RWPE2 (cell line): ENCODE measurements at places on chromosomes 3 and 15.

DNA sequence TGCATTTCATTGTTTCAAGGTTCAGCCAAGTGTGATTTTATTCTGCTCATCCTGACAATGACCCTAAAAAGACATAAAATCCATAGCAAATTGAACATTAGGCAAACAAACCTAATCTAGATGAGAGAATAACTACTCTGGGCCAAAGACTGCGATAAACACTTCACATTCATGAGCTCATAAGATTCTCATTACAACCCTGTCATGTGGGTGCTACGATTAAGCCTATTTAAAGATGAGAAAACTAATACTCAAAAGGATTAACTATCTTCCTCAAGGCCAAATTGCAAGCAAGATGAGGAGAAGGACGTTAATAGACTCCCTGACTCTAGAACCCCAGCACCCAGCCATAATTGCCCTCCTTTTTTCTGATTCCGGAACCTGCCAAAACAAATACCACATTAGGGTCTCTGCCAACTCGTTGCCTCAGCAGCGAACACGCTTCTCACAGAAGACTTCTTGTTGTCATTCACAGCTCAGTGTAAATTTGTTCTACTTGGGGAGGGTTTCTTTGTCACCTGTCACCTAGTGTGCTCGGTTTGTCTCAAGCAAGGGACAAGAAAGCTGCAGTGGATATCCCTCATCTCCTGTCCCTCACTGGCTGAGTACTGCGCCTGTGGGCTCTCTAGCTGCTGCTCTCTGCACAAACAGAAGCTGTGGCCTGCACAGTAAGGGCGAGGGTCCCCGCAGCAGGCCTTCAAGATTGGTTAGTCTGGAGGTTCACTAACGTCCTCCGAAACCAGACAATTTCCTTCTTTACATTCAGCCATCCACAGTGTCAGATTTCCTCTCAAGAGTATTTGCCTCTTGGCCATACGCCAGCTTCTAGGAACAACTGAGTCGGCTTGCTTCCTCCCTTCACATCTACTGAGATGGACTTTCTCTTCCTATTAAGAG lies 200.0 kb upstream of the UBE2E2 start:
- DNase-seq, result no peak

- DNase-seq, result no peak
Observed at GRCh38 chr15:95698230-95698629, 632.3 kb upstream of the NR2F2 start.

GRCh38 chr3:195263925-195264600 lies 6.9 kb downstream of the XXYLT1 start:
- no peak for DNase-seq

- no peak for DNase-seq
Observed at GRCh38 chr15:88012233-88012632, 244.3 kb downstream of the NTRK3 start.

- DNase-seq, result no peak
Observed at GRCh38 chr3:8503461-8503860, 1.8 kb downstream of the LMCD1 start.

GRCh38 chr3:63151897-63152296 lies 126.2 kb upstream of the SYNPR start:
- DNase-seq, result no peak

DNA sequence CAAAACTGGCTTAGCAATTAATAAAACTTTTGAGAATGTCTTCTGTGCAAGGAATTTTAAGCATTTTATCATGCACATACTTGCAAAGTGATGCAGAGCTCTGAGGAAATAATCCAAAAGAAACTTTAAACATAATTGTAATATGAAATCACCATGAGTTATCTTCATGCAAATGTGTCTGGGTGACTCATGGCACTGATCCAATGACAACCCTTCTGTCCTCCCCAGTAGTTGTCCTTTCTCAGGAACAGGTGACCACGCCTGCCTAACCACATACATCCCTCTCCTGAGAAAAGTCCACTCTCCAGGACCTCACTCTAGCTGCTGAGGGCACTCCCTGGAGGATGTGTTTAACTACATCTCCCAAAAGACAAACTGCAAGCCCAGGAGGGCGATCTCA lies 530.6 kb upstream of the IL12A start:
- DNase-seq, result peak; percentile 89

DNA sequence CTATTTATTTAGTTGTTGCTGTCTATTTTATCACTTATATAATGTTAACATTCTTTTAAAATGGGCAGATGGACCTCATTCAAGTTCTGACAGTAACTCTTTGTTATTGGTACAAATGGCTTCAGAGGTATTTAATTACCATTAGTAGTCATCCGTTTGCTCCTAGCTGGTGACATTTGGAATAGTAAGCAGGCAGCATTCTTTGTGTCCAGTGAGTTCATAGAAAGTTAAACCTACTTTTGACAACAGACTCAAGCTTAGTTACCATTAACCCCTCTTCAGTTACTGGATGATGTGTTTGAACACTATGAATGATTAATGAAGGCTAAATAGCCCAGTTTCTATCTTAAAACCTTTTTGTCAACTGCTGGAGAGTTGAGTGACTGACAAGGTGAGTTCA lies 500.7 kb upstream of the ATP11B start:
- DNase-seq, result no peak

GRCh38 chr3:178500631-178501030 lies 35.6 kb upstream of the KCNMB2 start:
- no peak for DNase-seq

DNA sequence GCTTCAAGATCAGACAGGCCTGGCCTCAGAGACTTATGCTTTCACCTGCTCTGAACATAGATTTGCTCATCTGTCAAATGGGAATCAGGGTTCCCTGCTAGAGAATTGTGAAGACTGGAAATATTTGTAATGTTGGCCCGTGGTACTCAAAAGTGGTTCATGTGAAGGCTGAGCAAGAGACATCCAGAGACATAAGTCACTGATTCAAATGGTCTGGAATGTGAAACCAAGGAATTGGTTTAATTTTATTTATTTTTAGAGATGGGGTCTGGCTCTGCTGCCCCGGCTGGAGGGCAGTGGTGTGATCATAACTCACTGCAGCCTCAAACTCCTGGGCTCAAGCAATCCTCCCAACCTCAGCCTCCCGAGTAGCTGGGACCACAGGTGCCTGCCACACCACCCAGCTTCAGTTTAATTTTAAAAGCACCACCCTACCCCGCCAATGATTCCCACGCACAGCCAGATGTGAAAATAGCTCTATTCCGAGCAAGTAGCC lies 60.1 kb downstream of the DAPK2 start:
- DNase-seq, result no peak

- no peak for DNase-seq
Observed at GRCh38 chr3:112042842-112043280, 8.3 kb downstream of the TMPRSS7 start.

DNA sequence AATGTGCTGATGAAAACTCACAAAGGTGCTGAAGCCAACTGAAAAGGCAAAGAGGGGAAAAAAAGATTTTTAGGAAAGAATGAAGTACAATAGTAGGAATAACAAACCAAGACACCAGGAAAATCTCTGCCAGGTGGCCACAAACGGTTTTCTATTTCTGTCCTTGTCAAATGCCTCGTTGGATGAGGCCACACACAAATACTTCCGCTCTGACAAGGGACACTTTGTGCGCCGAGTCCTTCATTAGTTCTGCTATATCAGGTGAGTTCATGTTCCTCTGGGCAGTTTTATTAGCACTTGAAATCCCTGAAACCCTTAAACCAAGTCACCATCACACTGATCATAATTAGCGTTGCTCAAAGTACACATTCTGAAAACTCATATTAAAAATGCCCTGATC lies 373.1 kb downstream of the VPS13C start:
- DNase-seq, result no peak

DNA sequence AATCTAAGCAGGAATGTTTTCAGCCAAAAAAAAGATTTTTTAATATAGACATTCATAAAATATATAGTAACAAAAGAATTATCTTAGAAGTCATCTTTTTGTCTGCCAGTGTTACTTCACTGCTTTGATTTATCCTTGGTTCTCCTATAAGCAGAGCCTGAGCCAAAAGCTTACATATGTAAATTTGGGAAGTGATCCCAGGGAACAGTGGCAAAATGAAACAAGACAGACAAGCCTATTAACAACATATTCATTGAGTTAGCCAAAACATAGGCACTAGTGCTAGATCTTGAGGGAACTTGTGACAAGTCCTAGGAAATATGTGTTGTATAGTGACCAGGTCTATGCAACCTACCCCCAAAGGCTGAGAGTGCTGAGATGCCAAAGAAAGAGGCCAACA lies 11.3 kb downstream of the GTPBP8 start:
- no peak for DNase-seq

DNA sequence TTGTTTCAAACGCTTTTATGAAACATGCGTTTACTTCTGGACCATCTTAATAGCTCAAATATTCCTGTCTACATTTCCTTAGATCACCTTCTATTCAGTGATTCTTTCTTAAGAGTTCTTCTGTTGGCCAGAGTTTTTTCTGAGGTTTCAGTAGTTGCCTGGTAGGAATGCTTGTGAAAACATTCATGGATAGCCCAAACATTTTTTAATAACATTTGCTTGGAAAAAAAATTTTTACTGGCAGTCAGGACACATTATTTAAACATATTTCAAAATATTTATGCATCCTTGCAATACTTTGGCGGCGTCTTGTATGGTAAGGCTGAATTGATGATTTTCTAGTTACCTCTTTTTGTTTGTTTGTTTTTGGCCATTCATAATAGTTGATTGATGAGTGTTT lies 47.4 kb upstream of the ZBTB20 start:
- no peak for DNase-seq

GRCh38 chr3:12737319-12737718 lies 21.7 kb downstream of the TMEM40 start:
- DNase-seq, result no peak

DNA sequence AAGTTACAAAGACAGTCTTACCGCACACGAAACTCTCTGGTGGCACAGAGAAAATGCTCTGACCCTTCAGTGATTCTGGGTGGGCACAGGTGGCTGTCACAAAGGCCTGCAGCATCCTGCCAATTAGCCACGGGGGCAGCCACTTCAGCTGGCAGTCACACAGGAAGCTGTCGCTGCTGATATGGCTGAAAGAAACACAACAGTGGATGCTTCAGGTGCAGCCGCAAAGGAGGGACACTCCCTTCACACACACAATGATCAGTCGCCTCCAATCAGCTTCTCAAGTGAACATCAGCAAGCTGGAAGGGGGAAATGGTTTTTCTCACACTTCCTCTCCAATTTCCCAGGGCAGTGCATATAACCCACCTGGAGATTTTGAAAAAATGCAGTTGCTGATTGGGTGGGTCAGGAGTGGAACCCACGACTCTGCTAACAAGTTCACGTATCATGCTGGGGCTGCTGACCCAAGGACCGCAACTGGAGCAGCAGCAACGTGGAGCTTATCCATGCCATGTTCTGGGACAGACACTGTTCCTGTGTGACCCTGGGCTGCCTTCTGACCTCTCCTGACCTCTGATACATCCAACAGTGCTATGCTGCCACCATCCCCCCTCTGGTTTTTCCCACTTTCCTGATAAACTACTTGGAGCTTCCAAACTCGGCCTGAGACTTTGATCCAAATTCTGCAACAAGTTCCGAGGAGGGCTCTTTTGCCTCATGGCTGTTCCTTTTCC lies 106.6 kb downstream of the LRIG1 start:
- no peak for DNase-seq

DNA sequence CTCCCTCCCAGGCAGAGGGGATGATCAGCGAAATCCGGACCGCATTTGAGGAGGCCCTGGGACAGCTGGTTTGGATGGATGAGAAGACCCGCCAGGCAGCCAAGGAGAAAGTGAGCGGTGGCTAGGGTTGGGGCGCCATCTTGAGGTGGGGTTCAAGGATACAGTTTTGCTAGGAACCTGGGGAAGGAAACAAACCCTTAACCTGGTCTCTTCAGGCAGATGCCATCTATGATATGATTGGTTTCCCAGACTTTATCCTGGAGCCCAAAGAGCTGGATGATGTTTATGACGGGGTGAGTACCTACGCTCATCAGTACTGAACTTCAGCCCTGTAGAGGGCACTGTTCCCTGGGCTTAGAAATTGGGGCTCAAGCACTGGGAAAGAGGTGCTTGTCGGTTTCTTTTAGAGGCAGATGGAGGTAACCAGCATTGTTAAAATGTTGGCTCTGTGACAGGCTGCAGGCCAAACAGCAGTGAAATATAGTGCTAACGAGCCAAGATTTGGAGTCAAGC lies 9.6 kb upstream of the PSMD2 start:
- DNase-seq, result no peak

GRCh38 chr15:43390723-43391122 lies 19.8 kb downstream of the TUBGCP4 start:
- DNase-seq, result no peak

GRCh38 chr3:195800240-195800639 lies 11.5 kb downstream of the MUC4 start:
- no peak for DNase-seq

DNA sequence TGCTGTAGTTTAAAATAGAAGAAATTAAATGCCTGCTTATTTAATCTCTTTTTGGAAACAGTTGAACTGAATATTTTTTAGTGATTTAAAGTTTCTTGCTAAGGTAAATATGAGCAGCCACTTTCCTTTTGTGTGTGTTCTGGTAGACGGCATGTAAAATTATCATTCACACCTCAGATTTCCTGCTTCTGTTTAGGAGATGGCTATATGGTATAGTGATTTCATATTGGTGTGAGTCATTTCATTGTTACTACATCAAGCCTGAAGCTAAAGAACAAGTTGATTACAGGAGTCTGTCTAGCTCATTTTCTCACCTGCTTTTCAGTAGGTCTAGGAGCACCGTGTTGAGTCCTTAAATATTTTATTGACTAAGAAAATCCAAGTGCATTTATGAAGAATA lies 2.2 kb downstream of the LRCH3 start:
- no peak for DNase-seq

GRCh38 chr3:127673191-127674100 lies 694 bp downstream of the ABTB1 start:
- peak; percentile 60 for DNase-seq

DNA sequence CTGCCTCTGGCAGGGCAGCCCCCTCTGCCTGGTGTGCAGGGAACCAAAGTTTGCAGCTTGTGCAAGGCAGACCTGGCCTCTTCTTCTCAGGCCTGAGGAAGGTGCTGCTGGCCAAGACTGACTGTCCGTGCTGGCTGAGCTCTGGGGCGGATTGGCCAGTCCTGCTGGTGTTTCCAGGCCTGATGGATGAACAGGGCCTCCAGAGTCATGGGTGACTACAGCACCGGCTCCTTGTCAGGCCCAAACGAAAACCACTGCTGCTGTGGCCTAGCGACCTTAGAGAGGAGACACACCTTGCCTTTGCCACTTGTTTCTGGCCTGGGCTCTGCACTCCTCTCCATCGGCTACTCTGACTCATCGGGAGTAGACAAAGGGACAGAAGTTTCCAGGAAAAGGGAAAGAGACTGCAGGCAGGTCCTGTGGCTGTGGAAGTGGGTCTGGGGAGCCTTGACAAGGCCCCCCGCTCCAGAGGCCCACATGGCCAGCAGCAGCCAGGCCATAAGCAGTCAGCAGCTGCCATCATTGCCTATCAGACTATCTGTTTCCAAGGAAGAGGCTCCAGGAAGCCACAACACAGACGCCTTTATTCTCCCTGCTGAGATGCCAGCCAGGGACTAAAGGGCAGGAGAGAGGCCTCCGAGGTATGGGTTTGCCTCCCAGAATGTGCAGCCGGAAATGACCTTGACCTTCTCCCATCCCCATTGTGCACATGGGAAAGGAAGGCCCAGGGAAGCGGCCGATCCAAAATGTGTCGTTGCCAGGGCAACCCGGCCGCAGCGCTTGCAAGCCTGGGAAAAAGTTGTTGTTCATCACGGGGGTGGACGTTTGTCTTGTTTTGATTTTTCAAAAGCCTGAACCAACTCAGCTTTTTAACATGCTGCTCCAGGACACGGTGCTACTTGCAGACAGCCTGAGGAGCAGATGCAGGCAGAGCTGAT lies 160.5 kb downstream of the CHSY1 start:
- peak; percentile 69 for DNase-seq

GRCh38 chr15:56207711-56208110 lies 36.0 kb downstream of the RFX7 start:
- no peak for DNase-seq
